ENCODE measurements at places on chromosomes 4 and X.

DNA sequence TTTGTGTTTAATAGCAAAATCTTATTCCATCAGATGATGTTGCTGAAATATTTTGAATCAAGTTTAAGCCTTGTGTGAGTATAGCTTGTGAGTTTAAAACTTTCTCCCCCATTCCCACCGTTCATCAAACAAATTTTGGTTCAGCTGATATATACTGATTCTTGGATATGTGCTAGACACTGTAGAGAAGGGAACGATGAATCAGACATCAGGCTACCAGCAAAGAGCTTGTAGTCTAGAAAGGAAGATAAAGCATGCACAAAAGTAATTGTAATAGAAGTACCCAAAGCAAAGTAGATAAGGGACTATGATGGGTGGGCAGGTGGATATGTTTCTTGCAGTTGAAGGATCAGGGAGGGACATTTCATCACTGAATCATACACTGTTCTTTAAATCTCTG is 131.9 kb downstream of the AKAP4 start:
- no peak for DNase-seq

GRCh38 chrX:49103637-49104036 is 19.9 kb downstream of the GPKOW start:
- DNase-seq: no peak

DNA sequence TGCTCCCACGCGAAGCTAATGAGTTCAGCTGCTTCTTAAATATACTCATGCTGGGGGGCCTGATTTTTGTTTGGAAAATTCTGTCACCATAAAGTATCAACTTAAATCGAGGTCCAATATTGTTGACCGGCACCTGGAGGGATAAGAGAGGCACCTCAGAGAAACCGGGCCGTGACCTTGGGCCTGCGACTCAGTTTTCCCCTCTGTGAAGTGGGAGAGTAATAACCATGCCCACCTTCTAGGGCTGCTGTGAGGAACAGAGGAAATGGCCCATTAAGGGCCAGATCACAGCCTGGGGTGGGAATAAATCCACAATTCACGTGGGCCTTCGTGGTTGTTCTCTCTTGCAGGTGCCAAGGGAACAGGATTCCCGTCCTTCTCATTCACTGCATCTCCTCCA is 39.4 kb downstream of the ZBTB49 start:
- DNase-seq: no peak

DNA sequence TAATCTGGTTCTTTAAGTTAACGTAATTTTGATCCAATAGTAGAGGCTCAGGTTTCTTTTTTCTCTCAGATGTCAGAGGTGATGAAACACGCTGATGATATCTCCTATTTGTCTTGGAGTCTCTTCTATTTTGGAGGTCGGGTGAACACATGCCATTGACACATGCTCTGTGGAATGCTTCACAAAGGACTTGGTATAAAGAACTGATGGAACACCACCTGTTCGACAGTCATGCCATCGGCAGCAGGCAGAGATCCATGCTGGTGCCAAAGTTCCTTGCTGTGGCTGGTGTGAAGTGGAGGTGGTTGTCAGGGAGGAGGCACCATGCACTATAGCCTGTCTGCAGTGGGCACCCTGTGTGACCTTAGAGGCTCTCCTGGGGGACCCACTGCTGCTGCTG is 94.9 kb downstream of the ATP8A1 start:
- no peak for DNase-seq

GRCh38 chr4:183435803-183436202 is 8.6 kb upstream of the CDKN2AIP start:
- no peak for DNase-seq

- DNase-seq: no peak
These were observed 313.0 kb upstream of the GRID2 start for GRCh38 chr4:91990726-91991125.

DNA sequence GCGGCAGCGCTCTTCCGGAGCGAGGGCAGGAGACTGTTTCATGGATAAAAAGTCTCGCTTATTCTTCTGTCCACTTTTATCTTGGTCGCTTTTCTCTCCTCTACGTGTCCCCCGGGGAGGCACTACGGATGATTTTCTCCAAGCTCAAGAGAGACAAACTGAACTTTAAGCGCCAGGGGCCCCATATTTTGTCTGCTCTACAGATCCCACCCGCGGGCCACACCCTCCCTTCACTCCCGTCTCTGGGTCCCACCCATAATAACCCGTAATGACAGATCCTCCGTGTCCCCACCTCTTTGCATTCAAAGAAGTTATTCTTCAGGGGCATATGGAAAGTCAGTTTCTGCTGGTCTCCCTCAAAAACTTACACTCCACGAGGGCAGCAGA is at the start of gene CORIN:
Gene CORIN (minus strand): TSS at position 160 of the 387 bp plus-strand sequence. CDS start 118 bp downstream, at position 42.
- no peak for DNase-seq

DNA sequence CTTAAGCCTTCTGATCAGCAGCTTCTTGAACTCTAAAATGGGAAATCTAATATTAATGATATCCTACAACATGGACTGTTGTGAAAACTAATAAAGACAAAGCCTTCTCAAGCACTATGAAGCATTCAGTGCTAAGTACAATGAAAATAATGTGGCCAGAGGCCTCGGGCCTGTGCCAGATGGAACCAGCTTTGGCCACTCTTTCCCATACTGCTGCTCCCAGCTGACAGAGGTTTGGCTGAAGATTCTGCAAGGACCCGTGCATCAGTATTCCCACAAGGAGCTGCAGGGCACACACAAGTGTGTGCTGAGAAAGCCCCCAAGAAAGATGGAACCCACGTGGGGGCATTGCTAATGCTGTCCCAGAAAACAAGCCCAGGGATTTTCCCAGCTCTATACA is 60.5 kb upstream of the RPL34 start:
- DNase-seq: no peak

DNA sequence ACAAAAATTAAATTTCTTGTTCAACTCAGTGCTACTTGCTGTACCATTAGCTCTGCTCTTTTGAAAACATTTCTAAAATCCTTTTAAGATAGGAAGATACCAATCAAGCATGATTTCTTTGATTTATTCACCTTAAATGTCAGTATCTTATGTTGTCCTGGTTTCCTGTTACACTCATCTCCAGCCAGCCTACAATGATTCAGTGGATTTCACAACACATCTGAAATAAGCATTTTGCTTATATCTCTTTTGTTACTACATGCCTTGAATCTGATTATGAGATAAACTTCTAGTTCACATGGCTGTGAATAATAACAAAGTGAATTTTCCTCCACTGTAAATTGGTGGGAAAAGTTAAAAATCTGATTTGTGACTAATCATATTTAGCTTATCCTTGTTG is 112.5 kb upstream of the BMP3 start:
- DNase-seq: no peak

DNA sequence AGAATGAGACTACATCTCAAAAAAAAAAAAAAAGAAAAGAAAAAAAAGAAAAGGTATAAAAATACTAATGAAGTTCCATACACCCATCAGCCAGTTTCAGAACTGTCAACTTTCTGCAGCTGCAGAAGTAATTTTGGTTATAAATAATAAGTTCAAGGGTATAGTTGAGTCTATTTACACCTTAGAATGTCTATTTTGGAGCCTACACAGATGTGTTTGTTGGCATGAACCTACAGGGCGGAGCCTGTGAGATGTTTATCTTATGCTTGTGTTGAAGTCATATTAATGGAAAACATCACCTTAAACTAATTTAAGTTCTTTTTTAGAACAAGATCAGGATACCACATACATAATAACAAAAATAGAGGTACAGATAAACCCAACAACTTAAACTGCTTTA is 85.8 kb downstream of the RAPGEF2 start:
- no peak for DNase-seq

DNA sequence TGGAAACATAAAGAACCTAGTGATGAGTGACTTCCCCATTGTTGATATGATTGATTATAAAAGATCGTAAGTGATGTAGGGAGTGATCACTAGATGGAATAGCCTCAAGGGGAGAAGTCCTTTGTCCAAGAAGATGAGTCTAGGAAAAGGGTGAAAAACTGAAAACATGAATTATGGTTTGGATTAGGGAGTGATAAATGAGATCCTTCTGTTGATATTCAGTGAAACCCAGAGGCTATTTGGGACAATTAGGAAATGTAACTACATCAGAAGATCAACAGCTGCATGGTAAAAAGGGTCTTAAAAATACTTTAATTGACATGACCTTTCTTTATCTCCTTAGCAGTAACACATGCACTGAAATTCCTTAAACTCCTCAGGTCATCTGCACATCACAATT is 124.0 kb upstream of the UNC5C start:
- DNase-seq: no peak

DNA sequence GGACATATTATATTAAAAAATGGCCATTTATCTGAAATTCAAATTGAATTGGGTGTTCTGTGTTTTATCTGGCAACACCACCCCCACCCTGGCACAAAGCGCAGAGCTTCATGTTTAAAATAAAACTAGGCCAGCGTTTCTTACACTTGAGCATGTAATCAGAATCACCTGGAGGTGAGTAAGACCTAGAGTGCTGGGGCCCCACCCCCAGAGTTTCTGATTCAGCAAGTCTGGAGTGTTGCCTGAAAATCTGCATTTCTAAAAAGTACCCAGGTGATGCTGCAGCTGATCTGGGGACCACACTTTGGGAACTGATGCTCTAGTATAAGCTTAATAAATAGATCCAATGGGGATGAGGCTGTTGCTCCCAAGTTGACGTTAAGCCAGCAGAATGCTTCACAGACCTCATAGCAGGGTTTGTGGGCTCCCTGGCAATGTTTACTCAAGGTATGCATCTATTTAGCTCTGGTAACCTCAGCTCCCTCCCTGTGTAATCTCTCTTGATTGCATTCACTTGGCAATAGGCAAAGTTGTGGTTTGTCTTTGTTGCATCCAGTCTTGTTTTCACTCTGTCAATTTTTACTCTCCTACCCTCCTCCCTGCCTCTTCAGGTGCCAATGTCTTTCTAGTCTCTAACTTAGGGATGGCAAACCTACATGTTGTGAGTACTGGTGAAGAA is 99.8 kb upstream of the TEX13D start:
- peak; percentile 16 for DNase-seq

DNA sequence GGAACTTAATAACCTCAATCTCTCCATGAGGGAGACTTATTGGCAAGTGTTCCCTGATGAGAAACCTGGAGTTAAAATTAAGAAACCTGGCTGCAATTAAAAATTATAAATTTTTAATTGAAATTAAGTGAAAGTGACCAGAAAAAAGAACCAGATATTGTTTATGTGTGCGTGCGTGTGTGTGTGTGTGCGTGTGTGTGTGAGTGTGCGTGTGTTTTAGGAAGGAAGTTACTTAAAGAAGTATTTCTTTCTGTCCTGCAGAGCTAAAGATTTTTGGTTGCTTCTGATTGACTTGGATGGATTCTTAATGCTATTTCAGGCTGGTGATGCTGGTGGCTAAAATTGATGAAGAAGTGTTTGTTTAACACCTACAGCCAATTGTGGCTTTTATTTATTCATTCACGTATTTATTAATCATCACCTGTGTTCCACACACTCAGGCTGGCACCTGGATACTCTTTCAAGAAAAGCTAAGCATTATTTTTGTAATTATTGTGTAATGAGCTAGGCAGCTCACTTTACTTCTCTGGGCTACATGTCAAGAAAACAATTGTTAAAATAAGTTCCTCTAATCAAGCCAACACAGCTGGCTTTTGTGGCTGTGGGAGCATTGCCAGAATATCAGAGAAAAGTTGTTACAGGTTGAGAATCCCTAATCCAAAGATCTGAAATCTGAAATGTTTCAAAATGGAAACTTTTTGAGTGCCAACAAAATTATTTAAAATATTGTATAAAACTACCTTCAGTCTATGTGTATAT is 68.5 kb downstream of the CEP44 start:
- DNase-seq: no peak

GRCh38 chr4:86816501-86817273 is 32.5 kb downstream of the SLC10A6 start:
- DNase-seq: peak; percentile 7

DNA sequence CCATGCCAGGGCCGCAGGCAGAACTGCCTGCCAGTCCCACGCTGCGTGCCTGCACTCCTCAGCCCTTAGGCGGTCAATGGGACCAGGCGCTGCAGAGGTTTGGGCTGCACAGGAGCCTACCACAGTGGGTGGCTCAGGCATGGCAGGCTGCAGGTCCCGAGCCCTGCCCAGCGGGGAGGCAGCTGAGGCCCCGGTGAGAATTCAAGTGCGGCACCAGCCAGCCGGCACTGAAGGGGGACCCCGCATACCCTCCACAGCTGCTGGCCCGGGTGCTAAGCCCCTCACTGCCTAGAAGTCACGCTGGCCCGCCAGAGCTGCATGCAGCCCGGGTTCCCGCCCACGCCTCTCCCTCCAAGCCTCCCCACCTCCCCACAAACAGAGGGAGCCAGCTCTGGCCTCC is 302.5 kb upstream of the UGT8 start:
- DNase-seq: no peak

- DNase-seq: peak; percentile 7
These were observed 83.8 kb downstream of the CCKAR start for GRCh38 chr4:26406346-26406975.

DNA sequence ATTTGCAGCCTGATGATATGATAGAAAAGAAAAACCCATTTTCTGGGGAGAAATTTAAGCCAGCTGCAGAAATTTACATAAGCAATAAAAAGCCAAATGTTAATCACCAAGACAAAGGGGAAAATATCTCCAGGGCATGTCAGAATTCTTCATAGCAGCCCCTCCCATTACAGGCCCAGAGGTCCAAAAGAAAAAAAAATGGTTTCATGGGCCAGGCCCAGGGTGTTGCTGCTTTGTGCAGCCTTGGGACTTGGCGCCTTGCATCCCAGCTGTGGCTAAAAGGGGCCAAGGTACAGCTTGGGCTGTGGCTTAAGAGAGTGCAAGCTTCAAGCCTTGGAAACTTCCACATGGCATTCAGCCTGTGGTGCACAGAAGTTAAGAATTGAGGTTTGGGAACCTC is 97.9 kb upstream of the CDX4 start:
- DNase-seq: no peak

DNA sequence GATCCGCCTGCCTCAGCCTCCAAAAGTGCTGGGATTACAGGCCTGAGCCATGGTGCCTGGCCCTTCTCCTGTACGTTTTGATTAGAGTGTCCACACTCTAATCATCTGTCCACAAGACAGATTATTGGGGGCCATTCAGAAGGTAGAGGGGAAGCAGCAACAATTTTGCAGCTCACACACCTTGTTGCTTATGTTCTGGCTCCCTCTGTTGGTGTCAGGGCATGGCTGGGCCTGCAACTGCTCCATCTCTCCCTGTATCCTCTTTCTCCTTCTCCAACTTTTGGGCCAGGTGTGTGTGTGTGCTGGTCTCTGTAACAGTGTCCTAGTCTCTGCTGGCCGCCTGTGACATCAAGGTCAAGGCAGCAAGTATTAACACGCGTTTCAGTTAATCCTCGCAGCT is 125.5 kb upstream of the MBNL3 start:
- DNase-seq: peak; percentile 13

DNA sequence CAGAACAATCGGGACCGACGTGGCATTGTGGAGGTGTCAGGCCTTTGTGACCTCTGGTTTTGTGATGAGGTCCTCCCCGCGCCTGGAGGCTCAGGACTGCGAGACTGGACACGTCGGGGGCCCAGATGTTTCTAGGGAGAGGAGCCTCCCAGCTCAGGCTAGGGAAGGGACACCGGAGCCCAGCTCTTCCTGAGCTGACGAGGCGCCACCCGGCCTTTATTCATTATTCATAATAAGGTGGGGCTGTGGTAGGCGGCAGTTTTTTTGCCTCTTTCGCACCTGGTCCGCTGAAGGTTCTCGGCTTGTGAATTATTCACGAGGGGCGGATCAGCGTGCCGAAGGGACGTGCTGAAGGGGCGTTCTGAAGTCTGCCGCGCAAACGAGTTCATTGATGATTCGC is 2.3 kb upstream of the UBA1 start:
- DNase-seq: peak; percentile 30

Measured in mesendoderm (in vitro differentiated cells).